ENCODE measurements at places on chromosomes 12 and 14. TPM values are rescaled to one million over a fixed set of nuclear protein-coding genes. Genes with fewer than 3 reads are reported as not detected.

DNA sequence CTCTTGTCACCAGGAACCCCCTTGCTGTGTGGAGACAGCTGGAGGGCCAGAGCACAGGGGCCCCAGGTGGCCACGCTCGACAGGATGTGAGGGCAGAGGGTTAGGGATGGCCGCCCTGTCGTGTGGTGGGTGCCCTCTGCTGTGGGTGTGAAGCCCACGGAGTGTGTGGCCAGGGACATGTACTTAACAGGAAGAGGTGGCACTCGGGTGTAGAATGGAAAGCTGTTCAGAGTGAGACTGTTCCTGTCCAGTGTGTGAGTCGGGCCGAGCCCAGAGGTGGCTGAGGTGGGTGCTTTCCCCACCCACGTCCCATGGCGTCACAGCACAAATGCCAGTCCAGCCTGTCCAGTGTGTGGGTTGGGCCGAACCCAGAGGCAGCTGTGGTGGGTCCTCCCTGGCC, 47.1 kb downstream of the FBRSL1 start:
- no peak for DNase-seq

DNA sequence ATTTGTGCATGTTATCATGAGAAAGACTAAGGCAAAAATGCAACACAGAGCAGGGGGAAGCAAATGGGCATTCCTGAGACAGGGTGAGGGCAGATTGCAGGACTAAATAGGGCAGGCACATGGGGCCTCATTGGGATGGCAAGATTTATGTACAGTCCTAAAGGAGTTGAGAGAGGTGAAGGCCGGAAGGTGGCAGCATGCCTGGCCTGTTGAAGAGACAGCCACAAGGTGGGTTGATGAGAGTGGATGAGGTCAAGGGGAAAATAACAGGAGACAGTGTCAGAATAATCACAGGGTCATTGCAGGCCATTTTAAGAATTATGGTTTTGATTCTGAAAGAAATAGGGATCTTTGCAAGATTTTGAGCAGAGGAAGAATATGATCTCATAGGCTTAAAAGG, 21.0 kb downstream of the PAH start:
- DNase-seq, result no peak

DNA sequence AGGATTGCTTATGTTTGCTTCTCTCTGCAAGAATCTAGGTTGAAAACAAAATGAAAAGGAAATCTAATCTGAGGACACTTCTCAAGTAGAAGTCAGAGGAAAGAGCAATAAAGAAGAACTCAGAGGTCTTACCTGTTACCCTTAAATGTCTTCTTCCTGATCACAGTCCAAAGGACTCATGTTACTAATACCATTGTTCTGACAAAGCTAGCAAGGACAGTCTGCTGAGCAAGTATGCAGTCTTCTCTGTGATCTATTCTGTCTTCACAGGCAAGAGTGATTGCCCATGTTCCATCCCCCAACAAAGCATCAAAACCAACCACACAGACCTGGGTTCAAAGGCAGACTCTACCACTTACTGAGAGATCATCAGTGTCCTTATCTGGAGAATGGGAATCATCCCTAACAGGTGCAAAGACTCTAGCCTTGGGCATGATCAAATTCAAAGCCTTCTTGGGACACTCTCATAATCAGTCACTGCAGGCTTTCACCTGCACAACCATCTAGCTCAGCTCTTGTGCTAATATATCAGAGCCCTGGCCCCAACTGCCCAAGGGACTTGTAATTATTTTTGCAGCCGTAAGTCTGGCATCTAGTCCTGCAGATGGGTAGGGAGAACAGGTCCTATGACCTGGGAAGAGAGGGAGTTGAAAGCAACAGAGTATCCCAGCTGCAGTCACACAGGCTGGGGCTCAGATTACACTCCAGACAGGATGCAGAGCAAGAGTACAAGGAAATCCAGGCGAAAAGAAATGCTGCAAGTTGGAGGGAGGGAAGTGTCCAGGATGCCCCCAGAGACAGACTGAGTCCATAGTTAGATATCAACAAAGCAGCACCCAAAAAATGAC, 97.9 kb upstream of the NUDT4 start:
- DNase-seq, result no peak

DNA sequence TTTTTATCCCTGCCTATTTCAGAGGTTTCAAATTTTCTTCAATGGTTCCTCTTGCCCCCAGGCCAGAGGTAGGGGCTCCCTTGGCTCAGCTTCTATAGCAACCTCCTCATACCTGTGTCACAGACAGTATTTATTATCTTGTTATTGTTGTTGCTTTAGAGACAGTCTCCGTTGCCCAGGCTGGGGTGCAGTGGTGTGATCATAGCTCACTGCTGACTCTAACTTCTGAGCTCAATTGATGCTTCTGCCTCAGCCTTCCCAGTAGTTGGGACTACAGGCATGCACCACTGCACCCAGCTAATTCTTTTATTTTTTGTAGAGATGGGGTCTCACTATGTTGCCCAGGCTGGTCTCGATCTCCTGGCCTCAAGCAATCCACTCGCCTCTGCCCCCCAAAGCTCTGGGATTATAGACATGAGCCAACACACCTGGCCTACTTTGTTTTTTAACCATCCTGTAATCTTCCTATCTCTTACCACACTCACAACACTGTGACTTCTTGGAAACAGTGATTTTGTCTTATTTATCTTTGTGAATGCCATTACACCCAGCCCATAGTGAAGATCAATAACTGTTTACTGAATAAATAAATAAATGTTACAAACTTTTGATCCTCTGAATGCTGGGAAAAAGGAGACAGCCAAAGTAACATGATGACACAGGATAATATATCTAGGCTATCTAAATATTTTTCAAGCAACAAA, 95.9 kb downstream of the PHLDA1 start:
- no peak for DNase-seq

- peak; percentile 58 for DNase-seq
Observed at GRCh38 chr12:110733900-110734299, 8.8 kb downstream of the PPP1CC start.

DNA sequence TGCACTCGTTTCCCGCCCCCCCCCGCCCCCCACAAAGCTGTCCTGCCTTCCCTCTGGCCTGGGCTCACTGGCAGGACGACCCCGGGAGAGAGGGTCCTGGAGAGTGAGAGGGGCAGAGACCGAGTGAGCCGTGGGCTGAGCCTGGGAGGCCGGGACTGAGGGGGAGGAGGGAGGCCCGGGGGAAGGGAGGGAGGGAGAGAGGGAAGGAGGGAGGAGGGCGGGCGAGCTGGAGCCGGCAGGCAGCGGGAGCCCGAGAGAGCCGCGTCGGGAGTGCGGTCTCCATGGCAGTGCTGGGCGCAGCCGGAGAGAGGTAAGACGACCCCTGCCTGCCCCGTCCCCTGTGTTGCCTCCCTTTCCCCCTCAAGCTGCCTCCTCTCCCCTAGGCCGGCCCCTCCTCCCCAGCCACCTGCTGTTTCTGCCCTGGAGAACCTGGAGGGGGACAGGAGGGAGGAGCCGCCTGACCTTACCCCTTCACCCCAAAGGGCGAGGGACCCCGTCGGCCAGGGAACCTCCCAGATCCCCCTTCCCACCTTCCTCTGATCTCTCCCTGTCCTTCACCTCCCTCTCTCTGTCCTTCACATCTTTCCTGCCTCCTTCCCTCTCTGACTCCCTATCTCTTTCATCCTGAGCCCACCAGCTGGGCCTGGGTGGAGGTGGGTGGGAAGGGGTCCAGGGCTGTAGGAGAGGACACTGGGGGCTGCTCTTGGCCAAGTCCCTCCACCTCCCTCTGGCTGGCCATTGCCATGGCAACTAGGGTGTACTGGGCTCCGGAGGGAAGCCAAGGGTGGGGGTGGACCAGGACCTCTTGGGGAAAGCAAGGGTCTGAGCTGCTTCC, at the start of gene GPR162:
Gene GPR162, plus strand, starts transcription at position 231 of the 835 bp plus-strand sequence. CDS start 2,078 bp downstream, outside the sequence.
- DNase-seq, result no peak

DNA sequence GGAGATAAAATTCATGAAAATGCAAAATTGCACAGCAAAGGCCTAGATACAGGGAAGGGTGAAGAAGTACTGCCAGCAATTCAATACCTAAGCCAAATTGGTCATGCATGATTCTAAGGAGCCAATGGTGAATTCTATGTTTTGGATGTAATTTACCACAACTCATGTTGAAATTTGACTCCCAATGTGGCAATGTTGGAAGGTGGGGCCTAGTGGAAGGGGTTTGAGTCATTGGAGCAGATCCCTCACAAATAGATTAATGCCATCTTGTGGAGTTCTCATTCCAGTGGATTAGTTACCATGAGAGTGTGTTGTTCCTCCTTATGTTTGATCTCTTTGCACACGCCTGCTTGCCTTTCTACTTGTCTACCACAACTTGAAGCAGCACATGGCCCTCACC, 194.0 kb upstream of the ALG10 start:
- no peak for DNase-seq

- DNase-seq, result no peak
Observed at GRCh38 chr14:28744126-28744525, 22.5 kb upstream of the FOXG1 start.

DNA sequence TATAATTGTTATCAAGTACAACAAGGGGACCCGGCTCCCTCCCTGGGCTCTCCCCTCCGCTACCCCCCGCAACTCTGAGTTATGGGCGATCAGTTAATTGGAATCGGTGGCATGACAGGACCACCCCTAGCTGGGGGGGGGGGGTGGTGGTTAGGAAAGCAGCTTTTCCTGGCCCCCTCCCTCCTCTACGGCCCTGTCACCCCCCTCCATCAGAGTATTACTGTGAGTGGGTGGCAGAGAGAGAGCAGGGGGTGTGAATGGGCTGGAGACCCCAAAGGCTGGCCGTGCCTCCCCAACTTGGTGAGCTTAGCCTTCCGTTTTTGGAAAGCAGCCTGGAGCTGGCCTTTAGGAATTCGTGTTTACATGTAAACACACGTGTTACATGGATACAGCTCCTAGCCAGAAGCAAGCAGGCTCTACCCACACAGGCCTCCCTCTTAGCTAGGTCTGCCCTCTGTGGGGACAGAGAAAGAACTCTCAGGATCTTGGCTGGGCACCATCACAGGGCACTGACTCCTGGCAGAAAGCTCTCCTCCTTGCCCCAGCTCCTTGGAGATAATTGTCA, 1.1 kb upstream of the HOXC4 start:
- no peak for DNase-seq

- DNase-seq, result no peak
Observed at GRCh38 chr12:64633940-64634337, 23.6 kb downstream of the RASSF3 start.

DENND5B gene
- total RNA-seq, result 5.5 TPM

PSEN1 gene
- total RNA-seq, result 62.4 TPM

VWF gene
- 44.4 TPM for total RNA-seq

OR6C74 gene
- not detected for total RNA-seq

SLCO1C1 gene
- not detected for total RNA-seq

TRPV4 gene
- total RNA-seq, result 10.9 TPM

Measured in lower leg skin (tissue), 4 donors.